Mucosa of gallbladder (tissue), 1 donor: ENCODE measurements at places on chromosomes 2 and 18. TPM values are rescaled to one million over a fixed set of nuclear protein-coding genes. Genes with fewer than 3 reads are reported as not detected.

DNA sequence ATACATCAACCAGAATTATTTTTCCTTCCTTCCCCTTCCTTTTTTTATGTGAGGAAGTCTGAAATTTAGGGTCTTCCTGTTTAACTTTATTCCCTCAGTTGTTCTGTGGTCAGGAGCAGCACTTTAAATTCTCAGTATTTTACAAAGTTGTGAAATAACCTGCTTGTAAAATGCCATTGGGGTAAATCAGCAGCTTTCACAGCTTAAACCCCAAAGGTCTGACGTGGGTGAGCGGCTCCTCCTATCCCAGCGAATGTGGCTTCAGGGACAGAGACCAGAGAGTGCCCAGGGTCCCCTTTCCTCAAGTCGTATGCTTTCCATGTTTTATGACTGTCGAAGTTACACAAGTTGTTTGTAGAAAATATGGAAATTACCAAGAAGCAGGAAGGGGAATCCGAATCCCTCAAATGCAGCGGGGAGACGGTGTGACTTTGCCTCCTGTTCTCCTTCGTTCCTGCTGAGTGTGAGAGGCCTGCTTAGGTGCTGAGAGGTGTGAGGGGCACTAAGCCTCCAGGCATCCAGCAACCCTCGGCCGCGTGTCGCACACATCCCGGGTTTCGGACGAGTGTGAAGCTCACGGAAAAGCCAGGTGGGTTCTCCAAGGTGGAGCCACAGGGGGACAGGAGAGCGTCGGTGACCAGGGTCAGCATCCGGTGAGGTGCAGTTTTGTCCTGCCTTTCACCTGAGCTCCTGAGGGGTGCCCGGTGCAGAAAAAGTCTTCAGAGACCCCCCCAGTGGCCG lies 10.8 kb upstream of the KCNG2 start:
- no peak for DNase-seq

GRCh38 chr2:179338681-179339080 lies 74.0 kb upstream of the SESTD1 start:
- DNase-seq = no peak

The RSAD2 gene
- 1.3 TPM for total RNA-seq

The CLEC4F gene
- 0.17 TPM for total RNA-seq

- no peak for DNase-seq
These were observed 139.5 kb upstream of the NDUFV2 start for GRCh38 chr18:8962855-8963635.

GRCh38 chr18:48993586-48993985 lies 42.8 kb upstream of the SMAD7 start:
- DNase-seq = no peak
